ENCODE measurements at places on chromosomes 4 and X.
A peak's percentile ranks its signal among the peaks of the same experiment; 100 is the strongest.

DNA sequence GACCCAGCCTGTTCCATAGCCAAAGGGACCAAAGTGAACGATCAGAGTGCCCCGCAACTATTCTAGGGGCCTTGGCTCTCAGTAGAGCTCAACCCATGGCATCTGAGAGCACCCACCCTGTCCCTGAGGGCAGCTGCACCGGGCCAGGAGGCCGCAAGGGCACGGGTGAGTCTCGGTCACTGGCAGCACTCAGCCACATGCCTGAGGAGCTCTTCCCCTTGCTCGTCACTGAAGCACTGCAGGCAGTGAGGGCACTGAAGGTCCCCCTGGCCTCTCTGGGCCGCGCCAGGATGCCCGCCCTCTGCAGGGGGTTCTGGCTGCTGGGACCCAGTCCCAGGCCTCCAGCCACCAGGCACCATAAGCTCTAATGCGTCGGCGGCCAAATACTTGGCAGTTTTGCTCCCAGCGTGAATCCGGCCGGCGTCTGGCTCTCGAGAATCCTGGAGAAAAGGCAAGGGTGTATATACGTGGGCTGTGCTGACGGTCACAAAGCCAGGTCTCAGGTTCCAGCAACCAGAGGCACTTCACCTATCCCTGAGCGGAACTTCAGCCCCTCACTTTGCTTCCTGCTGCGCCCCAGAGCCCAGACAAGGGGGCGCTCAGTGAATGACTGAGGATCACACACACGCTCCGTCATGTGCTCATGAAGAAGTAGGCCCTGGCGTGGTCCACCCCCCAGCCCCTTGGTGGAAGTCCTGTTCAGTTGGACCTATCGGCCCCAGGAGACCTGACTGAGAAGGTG is 13.9 kb downstream of the TNIP2 start:
- DNase-seq, result no peak

DNA sequence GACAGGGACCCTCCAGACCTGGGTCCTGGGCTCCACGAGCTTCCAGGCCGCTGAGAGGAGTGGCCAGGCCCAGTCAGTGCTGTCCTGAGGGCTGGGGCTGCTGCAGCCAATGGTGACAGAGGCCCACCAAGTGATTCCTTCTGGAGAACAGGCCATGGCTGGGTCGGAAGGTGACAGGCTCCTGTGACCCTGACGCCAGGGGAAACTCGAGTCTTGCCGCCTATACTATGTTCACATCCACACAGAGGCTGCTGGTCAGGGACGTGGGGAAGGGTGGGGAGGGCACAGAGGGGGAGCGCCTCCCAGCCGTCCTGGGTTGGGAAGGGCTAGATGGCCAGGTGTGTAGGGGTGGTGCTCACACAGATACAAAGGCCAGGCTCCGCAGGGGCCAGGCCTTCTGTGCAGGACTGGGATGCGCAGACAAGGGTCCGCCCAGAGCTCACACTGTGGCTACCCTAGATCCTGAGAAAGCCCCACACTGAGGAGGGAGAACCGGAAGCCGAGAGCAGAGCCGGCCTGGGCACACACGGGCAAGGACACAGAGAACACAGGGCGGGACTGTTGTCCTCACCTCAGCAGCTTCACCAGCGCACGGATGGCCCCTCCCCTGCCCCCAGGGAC is 81.4 kb downstream of the HTRA3 start:
- no peak for DNase-seq

- no peak for DNase-seq
These were observed 680.3 kb upstream of the DIAPH2 start for GRCh38 chrX:96004386-96004785.

GRCh38 chr4:15765910-15766697 is 12.0 kb upstream of the CD38 start:
- peak; percentile 68 for DNase-seq

GRCh38 chr4:29756966-29757365 is 963.2 kb upstream of the PCDH7 start:
- no peak for DNase-seq

DNA sequence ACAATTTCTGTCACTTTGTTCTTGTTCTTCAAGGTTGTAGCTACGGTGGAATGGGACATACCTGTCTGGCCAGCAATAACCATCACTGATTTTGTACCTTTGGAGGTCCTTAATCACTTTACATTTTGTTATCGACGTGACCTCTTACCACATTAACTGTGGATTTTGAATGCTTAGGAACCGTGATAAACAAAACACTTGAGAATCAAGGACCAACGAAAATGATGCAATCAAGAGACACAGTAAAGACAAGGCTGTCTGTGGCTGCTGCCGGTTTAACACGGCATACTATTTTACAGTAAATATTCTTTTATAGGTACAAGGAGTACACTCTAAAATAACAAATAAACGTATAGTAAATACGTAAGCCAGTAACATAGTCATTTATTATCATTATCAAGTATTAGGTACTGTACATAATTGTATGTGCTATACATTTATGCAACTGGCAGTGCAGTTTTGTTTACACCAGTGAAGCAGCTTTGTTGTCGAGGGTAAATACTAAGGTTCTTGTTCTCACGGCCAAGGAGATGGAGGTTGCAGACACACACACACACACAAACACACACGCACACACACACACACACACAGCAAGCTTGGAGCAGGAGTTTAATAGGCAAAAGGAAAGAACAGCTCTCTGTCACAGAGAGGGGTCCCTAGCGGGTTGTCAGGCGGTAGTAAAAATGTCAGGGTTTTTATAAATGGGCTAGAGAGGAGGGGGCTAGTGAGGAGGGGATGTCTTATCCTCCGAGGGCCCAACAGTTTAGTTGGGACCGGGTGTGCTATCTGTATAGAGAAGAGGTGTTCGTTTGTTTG is 194.7 kb upstream of the CXorf51B start:
- DNase-seq, result peak; percentile 91

DNA sequence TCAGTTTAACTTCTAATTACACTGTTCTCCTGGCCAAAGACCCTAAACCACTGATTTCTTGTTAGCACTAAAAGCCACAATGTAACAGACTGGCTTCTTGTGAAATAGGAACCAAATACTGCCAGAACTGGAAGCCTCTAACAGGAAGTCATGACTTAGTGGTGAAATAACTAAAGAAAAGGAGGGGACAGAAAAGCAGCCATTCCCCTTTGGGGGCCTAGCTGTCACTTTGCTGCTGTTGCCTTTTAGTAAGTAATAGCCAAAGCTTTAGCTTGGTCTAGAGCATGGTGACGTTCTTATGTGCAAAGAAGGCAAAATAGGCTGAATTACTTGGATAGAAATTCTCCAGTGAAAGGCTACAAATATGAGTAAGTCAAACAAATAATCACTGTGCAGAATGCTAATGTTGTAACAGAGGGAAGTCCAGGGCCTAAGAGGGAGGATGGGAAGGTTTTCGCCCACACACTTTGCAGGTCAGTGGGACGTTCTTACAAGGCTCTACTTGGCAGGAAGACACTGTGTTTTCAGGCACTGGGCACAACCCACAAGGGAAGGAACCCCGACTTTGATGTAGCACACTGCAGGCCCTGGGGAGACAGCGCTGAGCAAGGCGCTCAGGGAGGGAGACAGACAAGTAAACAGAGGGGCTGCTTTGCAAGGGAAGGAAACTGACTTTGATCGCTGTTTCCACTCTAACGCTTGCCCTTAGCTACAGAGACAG is 16.7 kb downstream of the GAB3 start:
- no peak for DNase-seq

DNA sequence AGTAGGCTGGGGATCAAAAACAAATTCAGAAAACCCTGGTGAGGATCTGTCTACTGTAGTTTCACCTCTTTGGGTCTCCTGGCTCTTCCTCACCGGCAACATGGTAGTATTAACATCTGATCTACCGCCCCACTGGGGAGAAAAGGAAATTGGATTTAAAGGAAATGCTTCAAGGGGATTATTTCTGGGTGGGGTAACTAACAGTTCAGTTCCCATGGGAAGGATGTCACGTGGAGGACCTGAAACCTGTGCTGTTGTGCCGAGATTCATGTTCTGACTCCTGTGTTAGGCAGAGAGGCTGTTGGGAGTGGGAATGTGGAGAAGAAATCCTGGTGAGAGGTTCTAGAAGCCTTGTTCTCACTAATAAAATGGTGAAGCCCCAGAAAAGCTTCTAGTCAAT is 254.4 kb downstream of the BCOR start:
- no peak for DNase-seq

DNA sequence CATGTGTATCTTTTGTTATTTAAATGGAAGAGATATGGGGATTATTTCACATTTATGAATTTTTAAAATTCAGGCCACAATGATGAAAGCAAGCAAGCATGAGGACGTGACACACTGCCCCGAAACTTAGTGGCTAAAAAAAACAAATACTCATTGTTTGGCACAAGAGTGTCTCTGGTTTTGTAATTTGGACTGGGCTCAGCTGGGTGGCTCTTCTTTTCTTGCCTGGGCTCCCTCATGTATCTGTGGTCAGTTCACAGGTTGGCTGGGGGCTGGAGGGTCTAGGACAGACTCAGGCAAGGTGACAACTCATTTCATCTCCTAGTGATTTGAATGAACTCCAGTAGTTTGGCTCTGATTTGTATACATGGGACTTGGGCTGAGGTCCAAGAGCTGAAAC is 238.4 kb upstream of the PRKX start:
- DNase-seq, result no peak

DNA sequence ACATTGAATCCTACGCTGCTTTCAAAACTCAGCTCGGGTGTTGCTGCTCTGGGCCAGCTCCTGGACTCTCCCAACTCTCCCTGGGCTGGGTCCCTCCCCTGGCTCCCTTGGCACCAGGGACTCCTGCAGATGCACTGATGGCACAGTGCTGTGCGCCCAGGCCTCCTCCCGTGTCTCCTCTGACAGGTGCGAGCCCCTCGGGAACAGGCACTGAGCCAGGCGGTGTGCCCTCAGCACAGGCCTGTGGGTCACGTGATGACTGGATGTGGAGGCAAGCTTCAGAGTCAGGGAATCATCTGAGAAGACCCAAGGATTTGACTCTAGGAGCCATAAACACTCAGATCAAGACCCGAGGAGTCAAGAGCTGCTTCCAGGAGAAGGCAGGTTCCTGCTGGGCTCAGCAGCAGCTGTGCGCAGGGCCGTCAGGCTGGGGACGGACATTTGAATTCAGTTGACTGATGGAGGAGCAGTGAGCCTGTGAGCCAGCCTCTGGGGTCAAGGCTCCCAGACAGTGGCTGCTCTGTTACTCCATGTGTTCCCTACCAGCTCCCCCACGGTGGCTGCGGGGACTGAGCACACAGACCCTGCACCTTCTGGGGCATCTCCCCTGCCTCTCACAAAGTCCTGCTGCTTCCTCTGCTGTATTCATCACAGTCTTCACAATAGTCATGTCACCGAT is 33.0 kb downstream of the NAT8L start:
- no peak for DNase-seq

DNA sequence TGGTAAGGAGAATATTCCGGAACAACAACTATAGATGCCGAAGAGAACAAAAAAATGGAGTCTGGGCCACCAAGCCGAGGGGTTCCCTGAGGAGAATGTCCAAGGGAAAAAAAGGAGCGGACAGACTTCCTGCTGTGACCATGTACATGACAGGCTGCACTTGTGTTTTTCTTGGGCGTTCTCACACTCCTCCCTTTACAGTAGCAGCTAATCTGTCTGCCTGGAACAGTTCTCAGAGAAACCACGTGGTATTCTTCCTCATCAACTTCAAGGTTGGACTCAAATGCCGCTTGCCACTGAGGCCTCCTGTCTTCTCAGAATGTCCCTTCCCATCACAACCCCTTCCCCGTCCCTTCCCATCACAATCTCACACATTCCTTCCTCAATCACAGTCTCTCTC is 30.8 kb upstream of the MTNR1A start:
- no peak for DNase-seq

GRCh38 chr4:120842031-120842430 is 80.5 kb downstream of the PRDM5 start:
- no peak for DNase-seq

GRCh38 chr4:66750273-66750672 is 795.0 kb downstream of the CENPC start:
- no peak for DNase-seq

DNA sequence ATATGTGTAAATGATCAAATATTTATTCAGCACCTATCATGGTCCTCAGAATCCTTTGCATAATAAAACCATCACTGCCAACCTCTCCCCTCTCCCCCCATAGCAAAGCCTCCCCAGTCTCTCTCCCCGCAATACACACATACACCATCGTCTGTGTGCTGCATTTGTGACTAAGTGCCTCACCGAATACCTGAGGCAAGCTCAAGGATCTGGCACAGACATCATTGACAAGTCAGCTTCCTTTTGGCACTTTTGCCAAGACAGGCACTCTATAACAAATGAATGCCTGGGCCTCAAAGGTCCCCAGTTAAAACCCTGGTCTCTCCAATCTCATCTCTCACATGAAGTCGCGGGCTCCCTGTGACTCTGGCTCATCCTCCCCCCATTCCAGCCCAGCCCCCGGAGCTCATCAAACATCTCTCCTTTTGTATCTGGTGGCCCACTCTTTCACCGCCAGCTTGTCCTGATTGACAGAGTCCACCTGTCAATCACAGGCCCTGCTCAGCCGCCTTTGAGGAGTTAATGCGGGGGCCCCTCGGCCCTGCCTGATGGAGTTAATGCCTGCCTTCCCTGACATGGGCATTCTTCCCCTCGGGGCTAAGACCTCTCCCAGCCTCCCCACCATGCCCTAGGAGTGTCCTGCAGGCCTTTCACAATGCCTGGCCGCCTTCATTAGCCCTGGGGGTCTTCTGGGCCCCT is 135.8 kb upstream of the ATP6AP2 start:
- no peak for DNase-seq

GRCh38 chr4:10084651-10085358 is 31.8 kb downstream of the WDR1 start:
- no peak for DNase-seq

- DNase-seq, result no peak
These were observed 21.9 kb downstream of the STK26 start for GRCh38 chrX:132044953-132045352.

DNA sequence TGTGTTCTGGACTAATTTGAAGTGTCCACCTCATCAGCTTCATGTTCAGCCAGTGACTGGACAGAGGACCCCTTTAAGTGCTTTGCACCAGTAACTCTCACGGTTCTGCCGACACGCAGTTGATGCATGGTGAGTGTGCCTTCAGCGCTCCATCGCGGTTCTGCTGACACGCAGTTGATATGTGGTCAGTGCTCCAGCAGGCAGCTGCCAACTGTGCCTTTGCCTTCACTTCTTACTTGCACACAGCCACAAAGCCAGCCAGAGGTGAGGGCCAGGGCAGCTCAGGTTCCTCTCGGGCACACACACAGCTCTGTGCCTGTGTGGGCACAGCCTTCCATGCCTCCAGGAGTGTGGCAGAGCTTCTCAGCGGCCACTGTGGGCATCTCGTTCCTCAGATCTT is 12.4 kb downstream of the NKX1-1 start:
- DNase-seq, result no peak

GRCh38 chr4:6478546-6479220 is 6.3 kb upstream of the PPP2R2C start:
- no peak for DNase-seq

- DNase-seq, result no peak
These were observed 57.0 kb upstream of the ARSJ start for GRCh38 chr4:114036426-114036825.

GRCh38 chr4:99324979-99325378 is 3.8 kb upstream of the ADH1B start:
- DNase-seq, result peak; percentile 85

DNA sequence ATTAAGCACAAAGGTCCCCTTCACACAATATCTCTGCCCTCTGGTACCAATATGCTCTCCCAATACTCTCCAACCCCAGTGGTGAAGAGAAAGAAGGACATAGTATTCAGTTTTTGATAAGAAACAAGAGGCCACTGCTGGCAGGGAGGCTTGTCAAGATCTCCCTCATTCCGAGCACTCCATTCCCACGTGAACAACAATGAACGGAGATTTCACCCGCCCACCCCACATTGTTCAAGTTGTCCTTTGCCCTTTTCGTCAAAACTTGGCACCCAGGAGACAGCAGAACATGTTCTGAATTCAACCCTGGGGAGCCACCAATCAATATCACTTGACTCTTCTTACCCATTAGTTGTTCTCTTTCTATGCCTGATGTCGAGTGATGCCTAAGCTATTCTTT is 54.2 kb upstream of the SLC25A4 start:
- DNase-seq, result no peak
